ENCODE measurements at places on chromosomes 2 and 18. TPM values are rescaled to one million over a fixed set of nuclear protein-coding genes. Genes with fewer than 3 reads are reported as not detected.

Gene CPS1
- 2.3 TPM for total RNA-seq

- DNase-seq = no peak
These were observed 46.5 kb downstream of the RAB10 start for GRCh38 chr2:26080356-26080755.

DNA sequence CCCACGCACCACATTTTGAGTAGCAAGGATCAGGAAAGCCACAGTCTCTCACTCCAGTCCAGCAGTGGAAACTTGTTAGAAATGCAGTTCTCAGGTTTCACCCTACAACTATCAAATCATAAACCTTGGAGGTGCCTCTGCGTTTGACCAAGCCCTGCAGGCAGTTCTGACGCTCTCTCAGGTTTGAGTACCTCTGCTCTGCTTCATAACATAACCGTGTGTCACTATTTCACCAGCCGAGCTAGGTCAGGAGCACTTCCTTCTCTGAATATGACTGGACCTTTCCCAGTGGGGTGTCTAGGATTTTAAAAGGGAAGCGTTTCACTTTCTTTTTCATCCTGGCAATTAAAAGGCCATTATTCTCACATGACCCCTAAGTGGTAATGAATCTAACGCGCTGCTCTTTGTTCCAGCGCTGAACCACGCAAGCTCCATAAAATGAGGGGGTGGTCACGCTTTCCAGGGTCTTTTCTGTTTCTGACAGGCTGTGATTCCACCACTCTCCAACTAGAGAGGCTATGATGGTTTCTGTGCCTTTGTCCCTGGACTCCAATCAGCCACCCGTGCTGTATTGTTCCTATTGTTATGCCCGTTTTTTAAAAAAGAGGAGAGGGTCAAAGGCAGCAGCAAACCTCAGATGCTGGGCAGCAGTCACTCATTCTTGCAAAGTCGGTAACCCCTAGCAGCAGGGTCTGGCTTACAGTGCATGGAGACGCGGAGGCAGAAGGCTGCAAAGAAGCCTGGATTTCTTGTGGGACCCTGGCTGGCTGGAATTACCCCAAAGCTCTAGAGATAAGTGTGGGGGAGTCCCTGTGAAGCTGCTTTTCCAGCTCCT is 75.2 kb upstream of the CTNNA2 start:
- DNase-seq = no peak

DNA sequence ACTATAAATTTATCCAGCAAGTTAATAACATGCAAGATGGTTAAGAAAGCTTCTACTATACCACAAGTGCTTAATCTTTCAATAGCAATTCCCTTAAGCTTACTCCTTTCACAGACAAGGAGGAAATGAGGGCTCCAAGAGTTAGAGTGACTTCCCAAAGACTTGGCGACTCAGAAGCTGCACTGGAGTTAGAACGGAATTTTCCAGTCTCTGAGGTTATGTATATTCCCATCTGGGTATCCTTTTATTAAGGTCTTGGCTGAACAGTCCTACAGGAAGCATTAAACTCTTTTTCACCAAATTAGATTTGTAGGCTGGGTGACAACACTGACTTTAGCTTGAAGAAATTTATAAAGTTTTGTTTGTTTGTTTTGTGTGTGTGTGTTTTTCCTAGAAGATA is 256.9 kb upstream of the DPP10 start:
- no peak for DNase-seq

- no peak for DNase-seq
These were observed 26.1 kb downstream of the SLC4A10 start for GRCh38 chr2:161650116-161651015.

GRCh38 chr2:175003875-175004729 is 1.1 kb downstream of the CHN1 start:
- DNase-seq = no peak

GRCh38 chr2:203756161-203756560 is 49.7 kb downstream of the CD28 start:
- no peak for DNase-seq

Measured in omental fat pad (tissue), 4 donors.